MM.1S (cell line): ENCODE measurements at places on chromosomes 7 and 10.

- no peak overlapping the region for H3K4me3 ChIP-seq
- no peak overlapping the region for H3K27ac ChIP-seq
- H3K27me3 ChIP-seq = no peaks in the 10 kb centered on the region
- H3K4me1 ChIP-seq = no peaks in the 10 kb centered on the region
These were observed 25.9 kb downstream of the C10orf120 start for GRCh38 chr10:122673731-122674130.

- no peaks in the 10 kb centered on the region for H3K27me3 ChIP-seq
- peak; percentile 3 for DNase-seq
- peaks cover 13% of the 10 kb centered on the region for H3K4me1 ChIP-seq
- H3K36me3 ChIP-seq = no peaks in the 10 kb centered on the region
These were observed 713 bp downstream of the LZTS2 start for GRCh38 chr10:101000127-101000914.

GRCh38 chr7:69840248-69840647 is 242.0 kb downstream of the AUTS2 start:
- no peak overlapping the region for H3K4me3 ChIP-seq
- DNase-seq = no peak
- H3K27me3 ChIP-seq = no peaks in the 10 kb centered on the region
- H3K4me1 ChIP-seq = no peaks in the 10 kb centered on the region
- no peaks in the 10 kb centered on the region for H3K36me3 ChIP-seq

- no peak for DNase-seq
- no peaks in the 10 kb centered on the region for H3K4me1 ChIP-seq
- H3K27me3 ChIP-seq = no peaks in the 10 kb centered on the region
- no peak overlapping the region for H3K27ac ChIP-seq
- H3K36me3 ChIP-seq = no peaks in the 10 kb centered on the region
These were observed 101.3 kb downstream of the GLI3 start for GRCh38 chr7:42135728-42136127.

DNA sequence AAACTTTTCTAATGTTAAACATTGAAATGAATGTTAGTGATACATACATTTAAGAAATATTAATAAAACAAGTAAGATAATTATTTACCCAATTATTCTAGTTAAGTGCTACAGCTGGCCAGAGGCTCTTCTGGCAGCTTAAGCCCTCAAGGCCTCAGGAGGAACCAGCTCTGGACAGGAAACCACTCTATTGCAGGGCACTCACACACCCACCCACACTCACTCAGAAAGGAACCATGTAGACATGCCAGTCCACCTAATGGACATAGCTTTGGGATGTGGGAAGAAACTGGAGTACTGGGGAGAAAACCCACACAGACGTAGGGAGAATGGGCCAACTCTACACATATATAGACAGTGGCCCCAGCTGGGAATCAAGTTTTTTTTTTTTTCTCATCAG is 28.2 kb downstream of the UMAD1 start:
- H3K27me3 ChIP-seq = no peaks in the 10 kb centered on the region
- H3K4me3 ChIP-seq = no peak overlapping the region
- H3K36me3 ChIP-seq = no peaks in the 10 kb centered on the region
- H3K27ac ChIP-seq = no peak overlapping the region

- no peak overlapping the region for H3K4me3 ChIP-seq
- no peak overlapping the region for H3K27ac ChIP-seq
- peaks cover under 1% of the 10 kb centered on the region; the same call in 1 of the 2 replicates for H3K36me3 ChIP-seq
- H3K4me1 ChIP-seq = no peaks in the 10 kb centered on the region
These were observed 58.3 kb downstream of the IKZF1 start for GRCh38 chr7:50362712-50363282.
